Nucleus accumbens (tissue), 56 donors: ENCODE measurements at places on chromosomes 11 and 22.

DNA sequence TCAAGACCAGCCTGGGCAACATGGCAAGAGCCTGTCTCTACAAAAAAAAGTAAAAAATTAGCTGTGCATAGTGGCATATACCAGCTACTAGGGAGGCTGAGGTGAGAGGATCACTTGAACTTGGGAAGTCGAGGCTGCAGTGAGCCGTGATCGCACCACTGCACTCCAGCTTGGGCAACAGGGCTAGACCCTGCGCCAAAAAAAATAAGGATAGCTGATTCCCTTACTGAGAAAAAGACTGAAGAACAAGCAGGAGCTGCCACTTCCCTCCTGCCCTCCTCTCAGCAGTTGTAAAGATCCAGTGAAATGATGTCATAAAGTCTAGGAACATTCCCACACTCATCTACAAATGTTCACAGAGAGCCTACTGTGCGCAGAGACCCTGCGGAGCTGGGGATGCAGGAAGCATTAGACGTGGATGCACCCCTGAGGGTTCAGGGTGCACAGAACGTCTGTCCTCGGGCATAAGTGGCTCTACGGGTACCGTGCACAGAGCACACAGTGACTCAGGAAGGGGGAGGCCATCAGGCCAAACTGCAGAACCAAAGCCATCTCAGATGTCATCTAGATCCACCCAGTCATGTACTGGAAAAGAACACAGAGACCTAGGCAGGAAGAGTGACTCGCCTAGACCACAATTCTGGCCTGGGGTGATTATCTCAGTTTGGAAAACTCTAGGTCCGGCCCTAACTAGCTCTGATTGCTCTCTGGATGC is 11.7 kb downstream of the SEC14L2 start:
- no peak for DNase-seq

DNA sequence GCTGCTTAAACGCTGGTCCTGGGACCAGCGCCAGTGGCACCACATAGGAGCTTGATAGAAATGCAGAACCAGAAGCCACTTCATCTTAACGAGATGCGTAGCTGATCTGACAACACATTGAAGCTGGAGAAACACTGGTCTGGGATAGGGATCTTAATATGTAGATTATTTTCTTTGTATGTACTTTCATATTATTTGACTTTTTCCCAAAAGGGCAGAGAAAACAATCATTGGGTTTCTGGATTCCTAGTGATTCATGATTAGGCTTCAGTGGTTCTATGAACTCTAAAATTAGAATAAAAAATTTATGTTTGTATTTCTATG is 12.3 kb downstream of the MPEG1 start:
- DNase-seq = no peak

DNA sequence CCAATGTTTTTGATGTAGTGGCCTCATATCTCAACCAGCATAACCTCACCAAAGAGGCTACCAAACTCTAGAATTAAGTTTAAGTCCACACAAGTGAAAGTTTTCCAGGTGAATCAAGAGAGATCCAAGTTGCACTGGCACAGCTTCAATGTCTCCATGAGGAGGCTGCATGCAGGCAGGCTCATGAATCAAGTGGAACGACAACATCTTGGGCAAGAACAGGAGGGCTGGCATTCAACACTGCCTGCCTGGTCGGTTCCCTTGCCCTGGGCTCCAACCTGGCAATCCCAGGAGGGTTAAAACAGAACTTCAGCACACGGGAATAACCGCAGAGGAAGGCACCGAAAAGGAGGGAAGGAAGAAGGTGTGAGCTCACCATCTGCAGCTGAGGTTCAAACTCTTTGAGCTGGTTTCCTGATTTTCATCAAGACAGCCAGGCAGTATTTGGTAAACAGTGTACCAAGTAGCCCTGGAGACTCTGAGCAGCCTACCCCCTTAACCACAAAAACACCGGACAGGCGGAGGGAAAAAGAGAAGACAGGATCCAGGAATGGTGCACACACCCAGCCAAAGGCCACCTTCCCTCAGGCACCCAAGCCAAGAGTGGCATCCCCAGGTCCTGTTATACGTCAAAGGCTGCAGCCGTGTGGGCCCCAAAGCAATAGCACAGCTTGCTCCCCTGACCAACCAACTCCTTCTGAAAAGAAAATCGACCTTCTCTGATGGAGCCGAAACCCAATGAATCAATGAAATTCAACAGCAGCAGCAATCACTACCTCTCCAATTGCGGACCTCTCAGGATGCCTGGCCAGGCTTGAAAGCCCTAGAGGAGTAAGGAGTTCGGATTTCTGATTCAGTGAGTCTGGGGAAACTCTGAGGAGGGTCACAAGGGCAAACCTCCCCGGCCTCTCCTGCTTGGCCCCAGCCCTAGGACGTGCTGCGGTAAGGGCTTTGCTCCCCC is 1.3 kb downstream of the PACSIN2 start:
- DNase-seq = no peak

GRCh38 chr11:119192111-119192510 is 6.8 kb downstream of the NHERF4 start:
- DNase-seq = no peak

DNA sequence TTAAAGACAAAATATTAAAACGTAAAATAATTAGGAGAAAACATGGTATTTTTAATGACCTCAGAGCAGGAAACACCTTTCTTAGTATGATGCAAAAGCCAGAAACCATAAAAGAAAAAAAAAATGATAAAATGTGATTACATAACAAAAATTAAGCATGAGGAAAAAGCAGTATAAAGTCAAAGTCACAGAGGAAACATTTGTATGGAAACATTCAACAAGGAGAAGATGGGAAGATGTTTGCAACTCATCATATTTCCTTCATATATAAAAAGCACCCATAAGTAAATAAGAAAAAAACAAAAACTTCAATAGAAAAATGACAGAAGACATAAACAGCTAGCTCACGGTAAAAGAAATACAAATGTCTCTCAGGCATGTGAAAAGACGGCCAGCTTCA is 17.3 kb downstream of the SHISAL1 start:
- no peak for DNase-seq

DNA sequence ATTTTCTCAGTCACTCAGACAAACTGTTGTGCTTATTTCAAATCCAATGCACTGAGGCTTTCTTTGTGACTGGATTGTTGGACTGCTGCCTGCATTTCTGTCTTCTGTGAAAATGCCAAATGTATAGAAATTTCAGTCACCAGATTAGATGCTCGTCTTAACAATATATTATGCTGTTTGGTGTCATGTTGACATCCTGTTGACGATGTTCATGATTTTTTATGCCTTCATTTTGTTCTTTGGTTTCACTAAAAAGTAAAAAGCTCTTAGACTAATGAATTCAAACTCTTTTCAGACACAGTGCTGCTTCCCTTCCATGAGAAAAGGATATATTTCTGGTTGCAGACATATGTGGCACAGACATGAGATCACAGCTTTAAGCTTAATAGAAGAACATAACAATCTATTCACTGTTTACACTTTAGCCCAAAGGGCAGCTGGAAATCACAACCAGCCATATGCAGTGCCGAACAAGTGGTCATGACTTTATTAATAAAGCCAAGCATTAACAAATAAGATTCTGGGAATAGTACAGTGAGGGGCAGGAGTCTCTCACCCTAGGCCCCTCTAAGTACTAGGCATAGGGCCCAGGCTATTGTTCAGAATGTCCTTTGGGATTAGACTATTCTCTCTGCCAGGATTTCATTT is 9.4 kb upstream of the SOX6 start:
- no peak for DNase-seq
